Kasumi-1 (cell line): ENCODE measurements at places on chromosomes 5 and 9.

DNA sequence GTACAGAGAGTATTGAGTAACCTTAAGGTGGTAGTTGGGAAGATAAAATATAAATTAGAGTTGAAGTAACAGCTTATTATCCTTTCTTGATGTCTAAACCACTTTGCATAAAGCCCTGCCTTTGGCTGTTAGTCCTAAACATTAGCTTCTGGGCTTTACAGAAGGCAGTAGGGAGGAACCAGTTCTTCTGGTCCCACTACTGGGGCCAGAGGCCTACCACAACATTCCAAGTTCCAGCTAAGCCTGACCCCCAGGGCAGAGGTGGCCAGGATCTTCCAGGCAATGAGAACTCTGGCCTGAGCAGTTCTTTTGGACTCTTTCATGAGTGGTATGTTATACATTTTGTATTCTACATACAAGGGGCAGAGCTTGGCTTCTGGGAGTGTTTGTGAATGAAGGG, 26.1 kb downstream of the DNAI1 start:
- DNase-seq = no peak

DNA sequence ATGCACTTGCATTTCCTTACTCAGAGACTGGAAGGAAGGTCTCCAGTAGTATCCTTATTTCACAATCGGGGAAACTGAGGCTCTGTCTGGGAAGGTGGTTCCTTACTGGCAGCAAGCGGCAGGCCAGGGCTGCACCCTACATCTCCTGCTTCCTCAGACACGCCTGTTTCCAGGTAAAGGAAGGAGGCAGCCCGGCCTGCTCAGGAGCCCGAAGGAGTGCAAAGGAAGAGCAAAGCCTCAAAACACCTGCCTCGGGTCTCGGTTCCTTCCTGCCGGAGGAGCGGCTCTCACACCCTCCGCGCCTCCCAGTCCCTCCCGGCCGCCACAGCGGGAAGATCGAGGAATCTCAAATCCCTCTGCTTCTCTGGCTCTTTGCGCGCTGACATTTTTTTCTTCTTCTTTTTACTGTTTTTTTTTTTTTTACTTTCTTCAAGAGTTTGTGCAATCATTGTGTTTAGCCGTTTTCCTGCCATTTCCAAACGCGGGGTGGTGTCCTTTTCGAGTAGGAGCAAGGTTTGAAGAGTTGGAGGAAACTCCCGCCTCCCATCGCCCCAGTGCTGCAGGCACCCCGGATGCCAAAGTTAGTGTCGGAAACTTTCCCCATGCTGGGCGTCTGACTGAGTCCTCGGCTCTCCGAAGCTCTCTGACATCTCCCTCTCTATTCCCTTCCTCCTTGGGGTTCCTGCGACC, 1.0 kb downstream of the GGTA1 start:
- DNase-seq = peak; percentile 56

DNA sequence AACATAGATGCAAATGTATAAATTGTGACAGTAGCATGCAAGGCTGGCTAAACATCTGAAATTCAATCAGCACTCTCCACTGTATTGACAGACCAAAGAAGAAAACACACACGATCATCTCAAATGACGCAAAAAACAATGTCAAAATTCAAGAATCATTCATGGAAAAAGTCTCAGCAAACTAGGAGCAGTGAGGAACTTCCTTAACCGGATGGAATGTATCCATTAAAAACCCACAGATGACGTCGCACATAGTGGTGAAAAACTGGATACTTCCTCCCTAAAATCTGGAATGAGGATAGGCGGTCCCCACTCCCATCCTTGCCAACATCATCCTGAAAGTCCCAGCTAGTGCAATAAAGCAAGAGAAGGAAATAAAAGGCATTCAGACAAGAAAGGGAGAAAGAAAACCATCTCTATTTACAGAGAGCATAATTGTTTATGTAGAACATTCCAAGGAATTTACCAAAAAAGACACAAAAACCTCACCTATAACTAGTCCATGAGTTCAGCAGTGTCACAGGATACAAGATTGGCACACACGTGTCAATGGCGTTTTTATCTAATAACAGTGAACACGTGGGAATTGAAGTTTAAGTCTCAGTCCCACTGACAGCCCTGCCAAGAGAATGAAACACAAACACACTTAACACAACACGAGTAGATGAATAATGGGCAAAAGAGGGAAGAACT, 14.1 kb upstream of the CEP72 start:
- DNase-seq = no peak

DNA sequence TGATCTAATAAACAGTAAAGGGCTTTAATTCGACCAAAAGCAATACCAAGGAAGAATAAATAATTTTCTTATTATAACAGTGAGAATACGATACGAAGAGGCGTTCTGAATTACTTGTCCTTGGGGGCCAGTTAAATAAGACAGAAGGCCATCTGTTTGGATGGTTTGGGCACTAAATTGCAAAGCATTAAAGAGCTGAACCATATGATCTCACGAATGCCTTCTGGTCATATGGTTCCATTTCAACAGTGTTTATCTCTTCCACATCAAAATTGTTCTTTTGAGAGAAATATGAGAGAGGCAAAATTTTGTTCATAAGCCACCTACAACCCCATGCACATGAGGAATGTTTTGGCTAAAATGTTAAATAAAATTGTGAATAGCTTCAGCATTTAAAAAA, 605.4 kb downstream of the PTPRD start:
- DNase-seq = no peak

GRCh38 chr5:149141957-149142851, 911 bp downstream of the ABLIM3 start:
- no peak for DNase-seq

DNA sequence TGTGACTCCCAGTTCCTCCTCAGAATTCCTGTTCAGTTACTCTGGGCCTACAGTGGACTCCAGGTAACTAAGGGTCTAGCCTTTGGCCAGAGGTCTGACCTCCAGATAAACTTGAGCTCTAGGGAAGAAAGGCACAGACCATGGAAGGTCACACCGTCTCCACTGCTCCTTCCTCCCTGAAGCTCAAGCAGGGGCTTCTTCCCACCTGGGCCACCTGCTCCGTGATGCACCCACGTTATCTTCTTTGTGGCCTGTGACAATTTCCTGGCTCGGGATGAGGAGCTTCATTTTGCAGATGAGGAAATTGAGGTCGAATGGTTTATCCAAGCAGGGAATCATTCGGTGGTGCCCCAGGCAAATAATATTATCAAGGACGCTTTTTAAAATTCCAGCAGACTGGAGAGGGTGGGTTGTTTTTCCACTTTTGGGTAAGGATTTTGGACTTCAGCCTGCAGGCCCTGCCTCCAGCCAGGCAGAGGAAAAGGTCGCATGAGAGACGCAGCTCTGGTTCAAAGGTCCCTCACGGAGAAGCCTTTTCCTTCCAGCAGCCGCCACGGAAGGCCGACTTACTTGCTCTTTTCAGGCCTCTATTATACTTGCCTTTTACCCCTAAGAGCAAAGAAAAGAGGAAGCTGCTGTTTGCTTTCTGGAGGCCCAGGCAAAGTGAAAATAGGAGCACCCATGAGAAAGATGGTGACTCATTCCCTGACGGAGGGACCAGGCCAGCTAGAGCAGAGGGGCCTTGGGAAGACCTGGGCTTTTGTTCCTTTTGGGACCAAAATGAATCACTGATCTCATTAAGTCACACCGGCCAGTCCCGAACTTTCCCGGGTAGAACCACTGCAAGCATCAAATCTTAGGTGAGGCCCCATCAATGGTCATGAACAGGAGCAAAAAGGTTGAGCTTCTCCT, 22.8 kb upstream of the DUSP1 start:
- DNase-seq = peak; percentile 83

- DNase-seq = no peak
Measured at GRCh38 chr5:73954381-73954780, 328.4 kb downstream of the ARHGEF28 start.

DNA sequence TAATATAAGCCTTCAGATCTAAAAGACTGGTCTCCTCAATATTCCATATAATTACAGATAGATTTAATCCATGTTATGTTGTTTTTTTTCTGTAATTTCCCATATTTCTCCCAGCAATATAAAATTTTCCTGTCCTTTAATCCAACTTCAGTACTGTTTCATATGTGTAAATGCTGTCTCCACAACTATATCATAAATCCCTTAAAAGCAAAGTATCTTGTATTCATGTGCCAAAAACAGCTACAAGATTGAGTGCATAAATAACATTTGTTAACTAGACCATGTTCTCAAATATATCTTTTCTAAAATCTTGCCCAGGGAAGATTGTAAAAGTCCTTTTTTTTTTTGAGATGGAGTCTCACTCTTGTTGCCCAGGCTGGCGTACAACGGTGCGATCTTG, 35.0 kb upstream of the PDCL start:
- DNase-seq = no peak

- peak; percentile 11 for DNase-seq
Measured at GRCh38 chr5:77645158-77645994, 6.9 kb upstream of the OTP start.

- no peak for DNase-seq
Measured at GRCh38 chr9:95509851-95510708, 6.7 kb downstream of the PTCH1 start.

GRCh38 chr5:53392073-53392472, 88.4 kb upstream of the FST start:
- no peak for DNase-seq

DNA sequence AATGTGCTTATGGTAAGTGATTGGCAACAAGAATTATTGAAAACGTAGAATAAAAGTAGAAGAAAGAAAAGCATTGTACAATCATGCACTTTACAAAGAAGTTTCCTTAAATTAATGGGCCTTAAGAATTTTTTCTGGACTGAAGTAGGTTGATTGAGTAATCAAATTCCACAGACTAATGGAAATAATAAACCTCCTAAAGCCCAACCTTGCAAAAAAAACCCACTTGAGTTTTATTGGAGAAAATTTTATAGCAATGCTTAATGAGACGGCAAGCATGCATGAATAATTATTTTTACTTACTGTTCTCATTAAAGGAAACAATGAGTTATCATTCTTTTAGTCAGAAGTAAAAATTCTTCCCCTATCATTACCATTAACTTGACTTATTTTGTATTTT, 676.1 kb upstream of the C9orf72 start:
- no peak for DNase-seq

DNA sequence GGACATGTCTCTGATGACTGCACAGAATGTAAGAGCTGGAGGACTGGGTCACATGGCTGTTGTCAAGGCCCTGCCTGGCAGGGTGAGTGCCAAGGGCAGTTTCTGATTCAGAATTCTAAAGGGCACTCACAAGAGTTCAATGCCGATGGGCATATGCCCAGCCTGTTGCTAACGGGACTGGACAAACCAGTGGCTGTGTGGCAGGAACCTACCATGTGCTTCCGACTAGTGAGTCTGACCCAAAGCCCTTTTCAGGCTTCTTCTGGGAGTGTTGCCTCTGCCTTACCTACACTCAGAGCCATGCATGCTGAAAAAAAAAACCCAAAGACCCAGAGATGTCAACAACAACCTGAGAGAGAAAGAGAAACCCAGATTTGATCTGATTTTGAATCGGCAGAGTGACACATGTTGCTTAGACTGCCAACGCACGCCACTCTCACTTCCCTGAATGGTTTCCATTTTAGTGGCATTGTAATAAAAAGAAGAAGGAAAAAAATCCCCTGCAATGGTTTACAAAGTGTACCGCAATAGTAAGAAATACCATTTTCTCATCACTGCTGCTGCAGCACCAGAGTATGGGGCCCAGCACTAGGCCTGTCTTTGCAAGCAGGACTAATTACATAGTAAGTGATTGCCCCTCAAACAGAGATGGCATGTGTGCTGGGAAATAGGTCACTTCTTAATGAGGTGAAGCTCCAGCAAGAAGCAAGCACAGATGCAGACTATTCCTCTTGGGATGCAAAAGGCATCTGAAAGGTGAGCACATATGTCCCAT, 194.3 kb downstream of the PALM2AKAP2 start:
- no peak for DNase-seq

- no peak for DNase-seq
Measured at GRCh38 chr9:13278368-13279246, 885 bp downstream of the MPDZ start.

GRCh38 chr5:169538944-169539343, 44.6 kb upstream of the SPDL1 start:
- DNase-seq = no peak

GRCh38 chr5:94524841-94525697, 93.3 kb downstream of the KIAA0825 start:
- DNase-seq = peak; percentile 36

DNA sequence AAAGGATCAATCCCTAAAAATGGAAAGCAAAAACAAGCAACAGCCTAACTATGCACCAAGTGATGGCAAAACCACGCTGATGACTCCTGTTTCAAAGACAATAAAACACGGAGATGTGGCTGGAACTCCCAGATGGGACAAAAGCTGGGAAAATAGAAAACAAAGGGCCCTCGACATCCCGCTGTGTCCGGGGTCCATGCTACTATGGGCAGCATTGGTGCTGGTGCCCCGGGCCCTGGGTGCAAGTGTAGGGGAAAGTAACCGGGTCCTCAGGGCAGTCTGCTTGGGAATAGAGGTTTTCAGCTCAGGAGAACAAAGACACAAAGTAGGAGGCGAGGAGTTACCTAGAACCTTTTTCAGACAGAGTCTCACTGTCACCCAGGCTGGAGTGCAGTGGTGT, 46.1 kb downstream of the MRPL36 start:
- DNase-seq = no peak

- DNase-seq = peak; percentile 78
Measured at GRCh38 chr9:90141723-90142122, 500.9 kb downstream of the DIRAS2 start.

GRCh38 chr9:134413112-134413715, 87.0 kb downstream of the RXRA start:
- DNase-seq = no peak

DNA sequence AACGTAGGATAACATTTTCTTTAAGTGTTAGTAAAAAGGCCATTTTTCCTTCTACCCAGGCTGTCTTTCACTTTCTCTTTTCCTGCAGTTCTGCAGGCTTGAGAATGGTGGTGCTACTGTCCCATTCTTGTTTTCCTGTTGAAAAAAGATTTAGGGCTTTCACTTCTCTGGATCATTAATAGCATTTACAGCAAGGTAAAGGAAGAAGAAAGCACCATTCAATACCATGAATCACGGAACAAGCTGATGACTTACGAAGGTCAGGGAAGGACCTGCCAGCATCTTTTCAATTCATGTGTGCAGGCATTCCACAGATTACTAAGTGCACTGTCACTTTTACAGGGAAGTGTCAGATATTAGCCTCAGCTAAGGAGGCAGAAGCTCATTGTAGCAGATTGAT, 292.8 kb downstream of the YTHDC2 start:
- peak; percentile 22 for DNase-seq

DNA sequence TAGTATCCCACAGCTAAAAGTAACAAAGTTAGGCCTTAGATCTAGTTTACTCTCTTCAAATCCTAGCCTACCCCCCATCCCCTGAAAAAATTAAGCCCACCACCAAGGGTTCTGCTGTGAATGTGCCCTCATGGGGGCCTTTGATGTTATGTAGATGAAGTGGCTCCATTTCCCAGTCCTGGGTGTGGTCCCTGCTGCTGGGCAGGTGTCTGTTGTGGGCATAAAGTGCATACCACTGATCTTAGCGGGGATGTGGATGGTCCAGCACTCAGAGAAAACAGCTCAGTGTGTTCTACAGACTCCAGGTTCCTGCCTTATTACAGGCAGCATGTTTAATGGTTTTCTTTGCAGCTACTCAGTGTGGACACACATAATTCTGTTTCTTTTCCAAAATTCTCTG, 1.9 kb downstream of the PCBD2 start:
- DNase-seq = no peak
